NCI-H187 treated with DMSO at 0.1 percent for 48 hours (cell line): ENCODE measurements at places on chromosomes 13 and 19.

DNA sequence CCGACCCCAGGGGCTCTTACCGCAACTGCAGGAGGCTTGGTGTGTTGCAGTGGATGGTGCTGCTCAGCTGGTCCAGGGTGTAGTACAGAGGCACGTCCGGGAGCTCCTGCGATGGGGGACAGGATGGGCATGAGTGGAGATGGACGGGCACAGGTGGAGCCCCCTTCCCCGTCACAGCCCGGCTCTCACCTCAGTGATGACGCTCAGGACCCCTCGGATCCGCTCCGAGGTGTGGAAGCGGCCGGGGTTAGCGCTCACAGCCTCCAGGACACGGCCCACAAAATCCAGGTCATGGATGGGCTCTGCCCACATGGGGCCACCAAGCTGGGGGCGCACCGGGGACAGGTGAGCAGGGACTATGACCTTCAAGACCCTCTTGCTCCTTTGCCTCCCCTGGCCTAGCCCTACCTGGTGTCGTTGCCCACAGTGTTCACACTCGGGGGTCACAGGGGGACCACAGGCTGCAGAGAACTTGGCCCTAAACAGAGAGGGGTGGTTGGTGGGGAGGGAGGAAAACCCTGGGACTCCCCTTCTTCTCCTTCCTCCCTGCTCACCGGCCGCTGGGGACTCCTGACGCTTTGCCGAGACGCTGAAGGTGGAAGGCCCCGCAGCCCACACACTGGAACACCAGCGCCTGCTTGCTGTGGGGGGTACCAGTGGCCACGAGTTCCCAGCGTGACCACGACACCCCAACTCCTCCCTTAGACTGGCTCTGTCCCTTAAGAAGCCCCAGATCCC lies 6.9 kb upstream of the LYL1 start:
- DNase-seq, result no peak

DNA sequence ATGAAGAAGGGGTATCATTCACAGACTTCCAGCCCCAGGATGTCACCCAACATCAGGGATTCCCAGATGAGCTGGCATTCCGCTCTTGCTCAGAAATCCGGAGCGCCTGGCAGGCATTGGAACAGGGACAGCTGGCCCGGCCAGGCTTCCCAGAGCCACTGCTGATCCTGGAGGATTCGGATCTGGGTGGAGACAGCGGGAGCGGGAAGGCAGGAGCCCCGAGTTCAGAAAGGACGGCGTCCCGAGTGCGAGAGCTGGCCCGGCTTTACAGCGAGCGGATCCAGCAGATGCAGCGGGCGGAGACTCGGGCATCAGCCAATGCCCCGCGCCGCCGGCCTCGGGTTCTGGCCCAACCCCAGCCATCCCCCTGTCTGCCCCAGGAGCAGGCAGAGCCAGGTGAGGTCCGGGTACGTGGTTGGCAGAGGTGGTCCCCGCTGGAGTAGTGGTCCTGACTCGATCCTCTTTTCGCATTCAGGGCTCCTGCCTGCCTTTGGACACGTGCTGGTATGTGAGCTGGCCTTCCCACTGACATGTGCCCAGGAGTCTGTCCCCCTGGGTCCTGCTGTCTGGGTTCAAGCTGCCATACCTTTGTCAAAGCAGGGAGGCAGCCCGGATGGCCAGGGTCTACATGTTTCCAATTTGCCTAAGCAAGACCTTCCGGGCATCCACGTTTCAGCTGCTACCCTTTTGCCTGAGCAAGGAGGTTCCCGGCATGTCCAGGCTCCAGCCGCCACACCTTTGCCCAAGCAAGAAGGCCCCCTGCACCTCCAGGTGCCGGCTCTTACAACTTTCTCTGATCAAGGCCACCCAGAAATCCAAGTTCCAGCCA lies 11.0 kb downstream of the PLEKHG2 start:
- DNase-seq, result no peak

DNA sequence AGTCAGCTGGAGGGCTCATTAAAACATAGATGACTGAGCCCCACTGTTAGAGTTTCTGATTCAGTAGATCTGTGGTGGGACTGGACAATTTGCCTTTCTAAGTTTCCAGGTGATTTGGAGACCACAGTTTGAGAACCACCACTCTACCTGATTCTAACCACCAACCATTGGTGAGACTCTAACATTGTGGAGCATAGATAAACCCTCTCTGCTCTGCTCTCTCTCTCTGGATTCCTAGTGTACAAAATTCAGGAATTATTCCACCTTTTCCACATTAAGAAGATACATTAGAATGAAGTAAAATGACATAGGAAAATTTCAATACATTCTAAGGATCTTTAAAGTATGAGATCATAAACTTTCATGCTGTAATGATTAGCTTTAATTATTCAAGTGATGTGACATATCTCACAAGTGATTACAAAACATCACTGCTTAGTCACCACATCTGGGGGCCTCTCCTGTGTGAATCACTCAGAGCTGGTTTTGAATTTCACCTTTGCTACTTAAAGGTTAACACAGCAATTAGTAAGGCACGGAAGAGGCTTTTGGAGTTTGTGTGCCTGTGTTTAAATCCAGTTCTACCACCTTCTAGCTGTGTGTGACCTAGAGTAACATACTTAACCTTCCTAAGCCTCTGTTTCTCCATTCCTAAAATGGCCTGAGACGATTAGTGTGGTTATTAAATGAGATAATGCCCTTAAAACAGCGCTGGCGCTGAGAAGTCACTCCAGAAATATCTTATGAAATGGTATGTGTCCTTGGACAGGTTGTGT lies 78.5 kb upstream of the NBEA start:
- DNase-seq, result no peak

- DNase-seq, result no peak
Measured at GRCh38 chr19:44856421-44857083, 10.5 kb downstream of the NECTIN2 start.

DNA sequence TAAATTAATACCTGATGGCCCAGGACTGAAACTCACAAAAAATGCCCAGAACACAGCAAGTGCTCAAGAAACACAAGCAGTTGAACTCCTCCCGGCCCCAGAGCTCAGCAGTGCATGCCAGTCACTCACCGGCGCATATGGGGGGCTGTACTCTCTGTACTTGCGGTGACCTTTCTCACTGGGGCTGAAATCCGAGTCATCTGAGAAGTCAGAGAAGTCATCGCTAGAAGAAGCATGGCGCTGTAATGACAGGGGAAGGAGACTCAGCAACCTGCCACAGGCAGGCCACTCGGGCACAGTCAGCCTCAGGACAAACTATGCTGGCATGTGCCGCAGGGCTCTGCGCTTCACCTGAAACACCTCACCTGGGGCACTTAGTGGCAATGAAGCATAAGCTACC lies 19.7 kb downstream of the ZC3H4 start:
- no peak for DNase-seq

DNA sequence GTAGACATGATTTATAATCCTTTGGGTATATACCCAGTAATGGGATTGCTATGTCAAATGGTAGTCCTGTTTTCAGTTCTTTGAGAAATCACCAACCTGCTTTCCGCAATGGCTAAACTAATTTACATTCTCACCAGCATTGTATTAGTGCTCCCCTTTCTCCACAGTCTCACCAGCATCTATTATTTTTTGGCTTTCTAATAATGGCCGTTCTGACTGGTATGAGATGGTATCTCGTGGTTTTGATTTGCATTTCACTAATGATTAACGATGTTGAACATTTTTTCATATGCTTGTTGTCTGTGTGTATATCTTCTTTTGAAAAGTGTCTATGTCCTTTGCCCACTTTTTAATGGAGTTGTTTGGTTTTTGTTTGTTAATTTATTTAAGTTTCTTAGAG lies 165.1 kb downstream of the PDS5B start:
- DNase-seq, result no peak

GRCh38 chr19:46840498-46840942 lies 10.1 kb downstream of the AP2S1 start:
- DNase-seq, result no peak

- no peak for DNase-seq
Measured at GRCh38 chr13:51444922-51445321, 7.9 kb downstream of the INTS6 start.

DNA sequence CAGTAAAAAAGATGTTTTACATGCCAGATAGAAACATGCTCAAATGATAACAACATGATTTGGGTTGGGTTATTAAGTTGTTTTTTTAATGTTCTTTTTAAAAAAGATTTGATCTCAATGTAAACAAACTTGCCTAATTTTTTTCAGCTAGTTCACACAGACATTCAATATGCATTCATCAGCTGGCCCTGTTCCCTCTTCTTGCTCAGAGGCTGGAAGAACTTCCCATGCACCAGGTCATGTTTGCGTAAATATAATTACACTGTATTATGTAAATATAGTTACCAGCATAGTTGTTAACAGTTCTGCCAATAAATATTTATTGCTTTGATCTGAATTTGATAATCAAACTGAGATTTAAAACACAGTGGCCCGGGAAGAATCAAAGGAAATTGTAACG lies 70.6 kb downstream of the ATP11A start:
- DNase-seq, result no peak

GRCh38 chr13:65292488-65292901 lies 1937.6 kb downstream of the PCDH9 start:
- DNase-seq, result no peak

- DNase-seq, result no peak
Measured at GRCh38 chr19:19537075-19538048, 703 bp upstream of the CILP2 start.

- DNase-seq, result no peak
Measured at GRCh38 chr19:3234800-3235199, 10.3 kb downstream of the CELF5 start.

- no peak for DNase-seq
Measured at GRCh38 chr13:32472194-32472621, 44.3 kb upstream of the N4BP2L1 start.

GRCh38 chr13:112688560-112689302 lies 1.1 kb upstream of the ATP11A start:
- DNase-seq, result no peak

DNA sequence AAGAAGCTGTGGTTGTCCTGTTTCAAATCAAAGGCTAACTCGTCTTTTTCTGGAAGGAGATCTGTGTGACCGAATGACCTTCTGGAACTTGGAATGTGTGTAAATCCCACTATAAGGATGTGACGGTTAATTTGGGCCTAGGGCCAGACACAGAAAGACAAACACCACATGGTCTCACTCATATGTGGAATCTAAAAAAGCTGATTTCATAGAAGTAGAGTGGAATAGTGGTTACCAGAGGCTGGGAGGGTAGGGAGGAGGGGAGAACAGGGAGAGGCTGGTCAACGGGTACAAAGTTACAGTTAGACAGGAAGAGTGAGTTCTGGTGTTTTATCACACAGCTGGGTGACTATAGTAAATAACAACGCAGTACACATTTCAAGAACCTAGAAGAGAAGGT lies 39.3 kb upstream of the RGCC start:
- DNase-seq, result no peak

DNA sequence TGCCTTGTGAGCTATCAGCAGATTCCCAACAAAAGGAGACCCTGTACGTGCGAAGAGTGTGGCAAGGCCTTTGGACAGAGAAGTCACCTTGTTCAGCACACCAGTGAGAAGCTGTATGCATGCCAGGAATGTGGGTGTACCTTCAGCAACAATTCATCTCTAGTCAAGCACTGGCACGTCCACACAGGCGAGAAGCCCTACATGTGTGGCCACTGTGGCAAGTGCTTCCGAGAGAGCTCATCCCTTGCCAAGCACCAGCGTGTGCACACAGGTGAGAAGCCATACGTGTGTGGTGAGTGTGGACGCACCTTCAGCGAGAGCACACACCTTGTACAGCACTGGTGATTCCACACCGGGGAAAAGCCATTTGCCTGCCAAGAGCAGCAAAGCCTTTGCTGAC lies 7.6 kb upstream of the ZSCAN22 start:
- DNase-seq, result no peak

GRCh38 chr13:113804017-113804702 lies 45.1 kb downstream of the TMEM255B start:
- DNase-seq, result no peak

GRCh38 chr13:37686501-37686900 lies 87.9 kb upstream of the POSTN start:
- no peak for DNase-seq

DNA sequence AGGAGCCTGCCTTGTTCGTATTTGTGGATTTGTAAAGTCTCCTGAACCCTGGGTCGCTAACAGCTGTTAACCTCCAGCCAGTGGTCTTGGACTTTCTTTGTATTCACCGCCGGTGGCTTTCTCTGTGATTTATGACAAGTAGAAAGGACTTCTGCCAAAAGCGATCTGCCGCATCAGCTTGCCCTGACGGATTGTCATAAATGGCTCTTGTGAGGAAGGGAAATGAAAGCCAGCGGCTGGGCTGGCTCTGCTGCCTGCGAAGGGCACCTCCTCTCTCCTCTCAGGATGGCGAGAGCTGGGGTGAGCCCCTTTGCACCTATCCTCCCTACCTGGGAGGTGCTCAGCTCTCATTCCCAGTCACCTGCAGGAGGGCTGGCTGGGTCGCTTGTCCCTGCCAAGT lies 25.6 kb downstream of the DHRS12 start:
- DNase-seq, result no peak

GRCh38 chr13:34637636-34638035 lies 304.4 kb upstream of the NBEA start:
- no peak for DNase-seq

GRCh38 chr13:109191413-109191812 lies 562.0 kb downstream of the MYO16 start:
- no peak for DNase-seq

DNA sequence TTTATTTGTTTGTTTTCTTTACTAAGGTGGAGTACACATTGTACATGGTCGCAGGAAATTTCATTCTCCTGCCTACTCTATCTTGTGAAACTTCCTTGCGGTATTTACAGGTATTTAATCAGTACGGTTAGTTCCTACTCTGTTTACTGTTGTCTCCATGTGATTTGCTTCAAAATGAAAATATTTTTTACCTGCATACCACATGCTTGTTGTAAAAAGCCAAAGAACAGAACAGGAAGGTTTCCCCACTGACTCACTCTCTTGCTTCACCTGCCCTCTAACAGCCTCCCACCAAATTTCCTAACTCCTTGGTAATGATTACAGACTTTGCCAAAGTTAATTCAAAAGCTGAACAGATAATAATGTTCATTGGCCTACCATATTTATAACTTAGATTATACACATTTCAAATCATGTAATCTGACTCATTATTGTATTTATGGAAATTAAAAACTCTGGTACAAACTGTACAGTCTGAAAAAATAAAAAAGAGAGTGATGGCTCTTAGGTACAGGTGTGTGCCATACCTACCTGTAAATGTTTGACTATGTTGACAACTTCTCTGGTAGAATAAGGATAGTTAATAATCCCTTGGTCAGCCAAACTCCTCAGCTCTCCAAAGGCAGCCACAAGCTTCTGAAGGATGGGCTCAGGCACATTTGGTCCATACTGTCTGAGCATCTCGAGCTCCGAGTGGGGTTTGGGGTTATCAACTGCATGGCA lies 239.9 kb downstream of the VWA8 start:
- DNase-seq, result no peak

DNA sequence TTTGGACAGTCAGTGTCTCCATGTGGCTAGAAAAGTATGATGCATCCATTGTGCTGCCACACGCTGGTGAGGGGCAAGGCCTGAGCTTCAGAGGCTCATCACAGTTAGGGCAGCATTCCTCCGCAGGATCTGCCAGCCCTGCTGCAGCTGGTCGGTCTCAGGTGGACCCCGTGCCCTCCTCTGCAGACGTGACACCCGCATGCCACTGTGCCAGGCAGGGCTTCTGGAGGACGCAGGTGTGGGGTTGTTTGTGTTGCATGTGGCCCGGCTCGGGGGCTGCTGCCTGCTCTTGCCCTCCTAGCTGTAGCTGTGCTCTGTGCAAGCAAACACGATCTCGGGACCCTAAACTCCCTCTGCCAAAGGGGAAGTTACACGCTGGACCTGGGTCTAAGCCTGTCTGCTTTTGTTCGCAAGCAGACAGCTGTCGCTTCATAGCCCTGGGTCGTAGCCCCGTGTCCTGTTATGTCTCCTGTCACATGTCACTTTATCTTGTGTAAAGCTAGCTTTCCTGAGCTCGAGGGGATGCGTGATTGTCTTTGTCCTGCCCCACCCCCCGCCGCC lies 45.3 kb downstream of the SLC7A9 start:
- no peak for DNase-seq
